Left renal cortex interstitium (tissue), 4 donors: ENCODE measurements at places on chromosomes 11 and 22.
A peak's percentile ranks its signal among the peaks of the same experiment; 100 is the strongest.

DNA sequence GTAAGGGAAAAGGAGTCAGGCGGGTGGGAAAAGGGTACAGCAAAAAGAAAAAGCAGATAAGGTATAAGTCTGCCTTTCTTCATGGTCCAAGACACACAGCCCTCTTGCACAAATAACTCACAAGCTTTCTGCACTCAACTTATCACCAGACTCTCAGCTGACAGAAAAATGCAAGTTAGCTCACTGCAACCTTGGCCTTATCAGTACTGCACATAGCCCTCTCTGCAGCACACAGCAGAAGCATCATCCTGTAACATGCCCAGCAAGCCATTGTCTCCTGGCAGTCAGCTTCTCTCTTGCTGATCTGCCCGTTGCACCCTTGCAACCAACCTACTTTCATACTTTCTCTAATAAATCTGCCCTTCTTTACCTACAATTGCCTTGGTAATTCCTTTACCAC, 5.8 kb downstream of the ZBTB44 start:
- no peak for DNase-seq

GRCh38 chr22:24961217-24961844, 8.8 kb downstream of the KIAA1671 start:
- no peak for DNase-seq

DNA sequence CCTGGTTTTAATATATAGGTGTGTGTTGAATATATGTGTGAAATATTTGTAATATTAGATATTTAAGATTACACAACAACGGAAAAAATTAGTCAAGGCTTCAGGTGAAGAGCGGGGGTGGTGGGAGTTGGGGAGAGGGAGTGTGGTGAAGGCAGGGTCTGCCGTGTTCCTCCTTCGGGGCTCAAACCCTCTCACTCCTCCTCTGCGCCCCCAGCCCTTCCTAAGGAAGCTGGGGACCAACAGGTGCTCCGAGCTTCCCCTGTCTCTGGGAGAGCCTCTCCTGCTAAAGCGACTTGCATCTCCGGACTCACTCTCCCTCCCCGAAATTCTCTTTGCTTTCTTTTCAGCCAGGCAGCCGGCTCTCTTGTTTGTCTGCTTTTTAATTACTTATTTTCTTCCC, 960 bp upstream of the CADM1 start:
- DNase-seq: peak; percentile 27

GRCh38 chr11:131762346-131763110, 392.1 kb downstream of the NTM start:
- no peak for DNase-seq

DNA sequence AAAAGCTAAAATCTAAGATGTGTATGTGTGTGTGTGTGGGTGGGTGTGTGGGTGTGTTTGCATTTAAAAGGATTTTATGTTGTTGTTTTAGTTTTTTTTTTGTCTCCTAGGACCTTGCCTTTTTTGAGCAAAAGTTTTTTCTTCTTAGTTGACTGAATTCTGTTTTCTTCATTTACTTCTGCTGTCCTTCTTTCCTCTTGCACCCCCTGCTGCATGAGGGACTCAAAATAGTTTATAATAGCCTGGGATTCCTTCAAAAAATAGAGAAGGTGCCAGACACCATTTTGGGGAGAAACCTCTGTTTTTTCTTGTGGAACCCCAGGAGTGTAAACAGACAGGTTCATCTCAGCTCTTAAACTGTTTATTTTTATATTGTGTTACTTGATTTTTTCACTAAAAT, 817.7 kb downstream of the TBC1D22A start:
- DNase-seq: no peak

DNA sequence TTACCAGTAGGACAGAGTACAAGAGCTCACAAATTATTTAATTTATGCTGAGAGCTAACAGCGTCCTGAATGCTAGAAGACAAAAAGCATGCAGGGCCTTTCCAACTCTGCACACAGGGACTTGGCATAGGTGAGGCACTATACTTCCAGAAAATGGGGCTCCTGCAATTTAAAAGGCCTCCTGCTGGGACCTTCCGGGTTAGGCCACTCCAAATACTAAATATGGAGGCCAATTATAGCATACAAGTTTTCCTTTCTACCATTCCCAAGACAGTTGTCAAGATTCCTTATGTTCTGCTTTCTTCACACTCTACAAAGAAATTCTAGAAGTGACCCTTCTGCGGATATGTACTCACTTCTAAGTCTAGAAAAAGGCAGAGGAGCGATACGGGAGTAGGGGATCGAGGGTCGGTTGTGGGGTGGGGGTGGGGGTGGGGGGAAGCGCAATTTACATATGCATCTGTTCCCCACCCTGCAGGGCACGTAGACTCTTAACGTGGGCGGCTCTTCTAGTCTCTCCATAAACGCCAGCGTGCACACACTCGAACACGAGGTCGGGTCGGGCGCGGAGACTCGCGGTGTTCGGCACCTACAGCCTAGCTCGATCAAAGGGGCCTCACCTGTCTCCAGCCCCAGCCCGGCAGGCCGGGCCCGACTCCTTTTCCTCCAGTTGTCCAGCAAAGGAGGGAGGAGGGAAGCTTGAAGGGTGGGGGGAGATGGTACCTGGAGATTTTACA, 728 bp downstream of the DCUN1D5 start:
- no peak for DNase-seq

- no peak for DNase-seq
Observed at GRCh38 chr11:130766650-130767565, 149.4 kb downstream of the SNX19 start.

DNA sequence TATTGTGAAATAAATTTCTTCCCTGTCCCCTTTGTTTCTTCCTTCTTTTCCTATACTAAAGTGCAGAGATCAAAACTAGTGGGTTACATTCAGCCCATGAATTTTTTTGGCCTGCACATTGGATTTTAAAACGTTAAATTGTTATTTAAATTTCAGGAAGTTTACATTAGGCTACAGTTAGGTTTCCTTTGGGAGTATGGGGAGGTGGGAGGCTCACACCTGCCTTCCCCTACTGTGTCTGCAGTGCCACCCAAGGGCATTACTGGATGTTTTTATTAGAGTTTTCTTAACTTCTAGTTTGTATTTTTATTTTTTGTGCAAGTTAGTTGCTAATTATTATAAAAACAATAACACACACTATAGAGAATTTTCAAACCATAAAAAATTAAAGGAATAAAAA, 51.7 kb downstream of the CYB5R2 start:
- no peak for DNase-seq

GRCh38 chr11:61923166-61924063, 6.0 kb upstream of the RAB3IL1 start:
- DNase-seq: peak; percentile 79

GRCh38 chr11:59770869-59771268, 15.7 kb downstream of the STX3 start:
- no peak for DNase-seq

- no peak for DNase-seq
Observed at GRCh38 chr11:7563281-7563680, 49.5 kb downstream of the PPFIBP2 start.

DNA sequence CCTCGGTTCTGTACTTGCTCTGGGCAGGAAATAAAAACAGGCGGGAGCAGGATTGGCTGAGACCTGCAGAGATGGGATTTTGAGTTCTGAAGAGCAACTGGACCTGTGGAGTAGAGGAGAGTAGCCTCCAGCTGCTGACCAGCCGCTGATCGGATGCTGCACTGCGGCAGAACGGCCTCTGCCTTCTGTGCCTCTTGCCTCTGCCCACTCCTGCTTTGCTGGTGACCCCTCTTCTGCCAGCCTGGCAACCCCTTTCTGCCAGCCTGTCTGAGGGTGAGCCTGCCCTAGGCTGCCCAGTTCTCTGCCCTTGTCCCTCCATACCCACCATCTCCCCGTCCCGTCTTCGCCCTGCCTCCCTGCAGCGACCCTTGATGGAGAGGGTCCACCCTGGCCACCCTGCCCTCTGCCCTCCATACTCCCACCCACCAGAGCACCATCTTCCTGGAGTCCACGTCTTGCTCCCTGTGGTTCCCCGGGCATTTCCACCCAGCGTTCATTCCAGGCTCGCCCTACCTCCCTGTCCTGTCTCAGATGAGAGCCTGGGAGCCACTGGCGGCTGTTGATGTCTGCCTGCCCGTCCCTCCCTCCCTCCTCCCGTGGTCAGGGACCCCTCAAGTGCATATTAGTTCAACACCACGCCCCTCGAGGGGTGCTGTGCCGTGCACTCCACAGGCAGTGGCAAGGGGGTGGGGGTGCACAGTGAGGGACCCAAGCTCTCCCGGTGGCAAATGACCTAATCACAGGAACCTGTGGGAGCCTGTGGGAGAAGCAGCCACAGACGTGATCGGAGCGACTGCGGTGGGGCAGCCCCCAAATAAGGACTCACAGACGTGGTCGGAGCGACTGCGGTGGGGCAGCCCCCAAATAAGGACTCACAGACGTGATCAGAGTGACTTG, 863.3 kb downstream of the TBC1D22A start:
- DNase-seq: no peak

GRCh38 chr11:17986711-17987220, 26.1 kb downstream of the SERGEF start:
- DNase-seq: no peak

DNA sequence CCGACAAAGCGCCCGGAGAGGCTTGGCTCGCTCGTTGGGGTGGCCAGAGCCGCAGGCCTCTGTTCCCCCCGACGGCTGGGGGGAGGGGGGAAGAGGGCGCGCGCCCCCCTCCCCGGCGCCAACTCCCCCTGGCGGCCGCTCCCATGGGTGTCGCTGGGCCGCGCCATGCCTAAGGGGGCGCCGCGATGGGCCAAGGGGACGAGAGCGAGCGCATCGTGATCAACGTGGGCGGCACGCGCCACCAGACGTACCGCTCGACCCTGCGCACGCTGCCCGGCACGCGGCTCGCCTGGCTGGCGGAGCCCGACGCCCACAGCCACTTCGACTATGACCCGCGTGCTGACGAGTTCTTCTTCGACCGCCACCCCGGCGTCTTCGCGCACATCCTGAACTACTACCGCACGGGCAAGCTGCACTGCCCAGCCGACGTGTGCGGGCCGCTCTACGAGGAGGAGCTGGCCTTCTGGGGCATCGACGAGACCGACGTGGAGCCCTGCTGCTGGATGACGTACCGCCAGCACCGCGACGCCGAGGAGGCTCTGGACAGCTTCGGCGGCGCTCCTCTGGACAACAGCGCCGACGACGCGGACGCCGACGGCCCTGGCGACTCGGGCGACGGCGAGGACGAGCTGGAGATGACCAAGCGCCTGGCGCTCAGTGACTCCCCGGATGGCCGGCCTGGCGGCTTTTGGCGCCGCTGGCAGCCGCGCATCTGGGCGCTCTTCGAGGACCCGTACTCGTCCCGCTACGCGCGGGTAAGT, 1.4 kb downstream of the KCNC1 start:
- no peak for DNase-seq

GRCh38 chr11:115682888-115683287, 178.7 kb upstream of the CADM1 start:
- DNase-seq: no peak

DNA sequence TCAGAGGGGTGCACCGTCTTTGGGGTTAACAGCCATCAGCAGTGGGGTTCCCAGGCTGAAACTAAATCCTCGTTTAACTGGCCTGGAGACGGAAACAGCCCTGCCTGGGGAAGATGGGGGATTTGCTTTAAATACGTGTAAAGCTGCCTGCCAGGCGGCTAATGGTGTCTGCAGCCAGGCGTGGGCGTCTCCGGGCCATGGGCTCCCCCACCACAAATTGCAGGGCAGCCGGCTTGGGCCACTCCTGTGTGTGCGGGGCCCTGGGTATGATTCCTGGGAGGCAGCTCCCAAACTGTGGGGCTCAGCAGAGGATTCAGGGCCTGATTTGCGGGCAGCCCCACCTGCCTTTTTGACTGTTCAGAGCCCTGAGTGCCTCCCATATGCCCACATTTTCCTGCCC, 110.5 kb downstream of the KCNQ1 start:
- no peak for DNase-seq

GRCh38 chr11:6771926-6772893, at the start of gene OR2AG2:
OR2AG2 (minus strand) TSS chr11:6771976; CDS start chr11:6768957, 3,019 bp downstream.
- DNase-seq: no peak

- no peak for DNase-seq
Observed at GRCh38 chr11:100629671-100630070, 57.4 kb upstream of the ARHGAP42 start.

DNA sequence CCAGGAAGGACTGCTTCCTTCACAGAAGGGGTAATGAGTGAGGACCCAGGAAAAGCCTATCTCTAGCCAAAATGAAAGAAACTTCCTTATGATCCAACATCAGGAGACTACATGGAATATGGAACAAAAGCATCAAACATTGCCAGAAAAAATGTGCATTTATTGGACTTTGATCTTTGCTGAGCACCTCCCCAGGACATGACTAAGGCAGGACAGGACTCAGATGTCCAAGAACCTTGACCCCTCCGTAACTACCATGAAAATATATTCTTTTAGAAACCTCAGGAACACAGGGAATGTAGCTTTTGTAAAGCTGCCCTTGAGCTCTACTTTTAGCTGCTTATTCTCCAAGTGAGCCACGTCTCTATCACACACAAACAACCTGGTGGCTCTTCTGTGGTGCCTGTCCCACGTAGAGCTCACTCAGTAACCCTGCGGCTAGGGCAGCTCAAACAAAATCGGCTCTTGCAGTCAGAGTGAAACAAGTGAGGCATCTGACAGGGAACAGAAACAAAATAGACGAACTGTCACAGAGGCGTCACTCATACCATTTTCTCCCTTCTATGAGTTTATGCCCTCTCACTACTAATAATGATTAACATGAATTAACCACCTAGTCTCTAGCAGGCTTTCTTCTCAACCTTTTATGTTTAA, 471.5 kb upstream of the API5 start:
- no peak for DNase-seq

GRCh38 chr22:46542011-46542985, 4.9 kb upstream of the CELSR1 start:
- no peak for DNase-seq
